ENCODE measurements at places on chromosomes 13 and 19.

GRCh38 chr13:100454876-100455275 lies 133.7 kb downstream of the GGACT start:
- DNase-seq, result no peak

DNA sequence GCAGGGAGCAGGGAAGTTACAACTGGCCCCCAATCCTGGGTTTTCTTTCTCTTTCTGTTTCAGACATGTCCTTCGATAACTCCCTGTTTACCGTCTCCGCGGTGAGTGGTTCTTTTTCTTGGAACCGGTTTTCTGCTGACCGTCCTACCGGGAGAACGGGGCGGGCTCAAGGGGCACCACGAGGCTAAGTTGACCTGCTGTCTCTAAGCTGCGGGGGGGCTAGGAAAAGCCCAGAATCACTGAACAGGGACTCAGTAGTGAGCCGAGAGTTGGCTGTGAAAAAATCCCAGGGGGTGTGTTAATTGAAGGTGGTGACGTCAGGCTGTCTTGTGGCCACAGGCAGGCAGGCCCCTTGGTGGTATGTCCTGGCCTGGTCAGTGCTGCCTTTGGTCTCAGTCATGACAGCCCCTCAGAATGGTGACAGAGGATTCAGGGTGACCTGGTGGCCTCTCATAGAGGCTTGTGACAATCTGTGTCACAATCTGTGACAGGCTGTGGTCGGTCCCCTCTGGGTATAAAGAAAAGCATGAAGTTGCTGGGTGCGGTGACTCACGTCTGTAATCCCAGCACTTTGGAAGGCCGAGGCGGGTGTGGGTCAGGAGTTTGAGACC lies 8.1 kb upstream of the CARM1 start:
- DNase-seq, result no peak

DNA sequence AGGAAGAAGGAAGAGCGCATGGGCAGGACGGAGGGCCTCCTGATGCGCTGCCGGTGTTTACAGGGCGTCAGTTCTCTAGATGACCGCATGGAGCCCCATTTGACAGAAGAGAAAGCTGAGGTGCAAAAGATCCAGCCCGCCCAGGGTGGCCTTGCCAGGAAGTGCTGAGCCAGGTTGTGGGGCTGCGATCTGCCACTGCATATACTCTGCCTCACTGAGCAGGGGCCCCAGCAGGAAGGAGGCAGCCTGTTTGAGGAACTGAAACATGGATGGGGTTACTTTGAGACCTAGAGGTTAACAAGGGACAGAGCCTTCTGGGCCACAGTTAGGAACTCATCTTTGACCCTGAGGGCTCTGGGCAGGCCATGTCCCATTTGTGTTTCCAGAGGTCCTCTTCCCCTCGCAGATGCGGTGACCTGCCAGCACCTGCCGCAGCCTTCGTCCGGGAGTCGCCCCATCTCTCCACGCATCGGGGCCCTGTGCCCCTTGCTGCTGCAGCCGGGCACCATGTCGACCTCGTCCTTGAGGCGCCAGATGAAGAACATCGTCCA lies 3.2 kb downstream of the EPN1 start:
- DNase-seq, result peak; percentile 6

- DNase-seq, result no peak
Measured at GRCh38 chr13:36431204-36432105, 840 bp upstream of the CCNA1 start.

DNA sequence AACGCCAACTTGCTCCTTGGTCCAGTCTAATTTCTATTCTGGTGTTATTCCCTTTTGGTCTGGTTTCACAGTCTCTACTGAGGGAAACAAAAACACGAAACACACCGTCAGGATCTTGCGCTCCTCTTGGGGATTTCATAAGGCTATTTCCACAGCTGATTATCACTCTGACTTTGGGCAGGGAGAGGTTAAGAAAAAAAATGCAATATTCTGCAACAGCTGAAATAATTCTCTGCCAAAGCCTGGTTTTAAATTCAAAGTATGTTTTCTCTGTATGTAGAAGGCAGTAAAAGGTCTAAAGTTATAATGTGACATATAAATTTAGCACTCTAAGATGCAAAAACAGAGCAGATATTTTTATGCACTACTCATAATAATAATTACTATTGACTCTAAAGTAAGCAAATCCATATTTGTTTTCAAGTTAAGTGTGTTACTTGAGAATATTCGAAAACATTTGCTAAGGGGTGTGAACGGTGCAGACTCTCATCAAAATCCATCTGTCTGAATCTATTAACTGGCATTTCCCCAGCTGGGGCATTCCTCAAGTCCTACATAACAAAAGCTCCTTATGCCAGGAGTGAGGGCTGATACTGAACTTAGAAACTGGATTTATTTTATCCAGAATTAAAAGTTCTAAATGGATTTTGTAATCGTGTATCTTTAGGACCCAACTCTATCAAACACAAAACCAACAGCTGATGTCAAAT lies 38.4 kb upstream of the STARD13 start:
- no peak for DNase-seq

- DNase-seq, result no peak
Measured at GRCh38 chr19:55113570-55114039, 3.8 kb downstream of the PPP1R12C start.

- DNase-seq, result no peak
Measured at GRCh38 chr13:97284558-97284957, 62.4 kb downstream of the MBNL2 start.

DNA sequence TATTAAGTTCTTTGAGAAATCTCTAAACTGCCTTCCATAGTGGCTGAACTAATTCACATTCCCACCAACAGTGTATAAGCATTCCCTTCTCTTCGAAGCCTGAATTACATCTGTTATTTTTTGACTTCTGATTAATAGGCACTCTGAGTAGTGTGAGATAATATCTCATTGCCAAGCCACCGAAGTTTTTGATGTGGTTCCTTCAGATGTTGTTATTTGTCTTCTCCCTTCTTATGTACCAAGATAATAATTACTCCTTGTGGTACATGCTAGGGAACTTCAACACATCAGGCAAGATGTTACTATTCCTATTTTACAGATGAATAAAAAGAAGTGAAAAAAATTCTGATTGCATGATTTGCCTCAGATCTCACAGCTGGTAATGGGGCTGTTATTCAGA lies 70.9 kb downstream of the KCTD12 start:
- no peak for DNase-seq

DNA sequence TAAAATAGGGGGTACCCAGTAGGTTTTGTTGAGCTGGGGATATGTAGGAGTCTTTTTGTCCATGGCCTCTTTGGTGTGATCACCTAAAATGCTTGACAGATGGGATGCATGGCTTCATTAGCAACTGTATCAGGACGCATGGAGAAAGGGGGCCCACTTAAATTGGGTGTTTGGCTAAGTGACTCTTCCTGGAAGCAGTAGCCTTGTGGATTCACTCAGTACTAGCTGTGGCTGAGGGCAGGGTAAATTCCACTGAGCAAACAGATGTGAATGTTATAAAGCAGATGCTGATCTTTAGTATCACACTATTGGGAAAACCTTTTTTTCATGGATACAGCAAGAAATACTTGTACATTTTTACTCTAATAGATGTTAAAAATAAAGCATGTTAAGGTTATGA lies 140.0 kb downstream of the FGF14 start:
- no peak for DNase-seq

GRCh38 chr19:16018106-16018755 lies 58.1 kb upstream of the TPM4 start:
- DNase-seq, result no peak

DNA sequence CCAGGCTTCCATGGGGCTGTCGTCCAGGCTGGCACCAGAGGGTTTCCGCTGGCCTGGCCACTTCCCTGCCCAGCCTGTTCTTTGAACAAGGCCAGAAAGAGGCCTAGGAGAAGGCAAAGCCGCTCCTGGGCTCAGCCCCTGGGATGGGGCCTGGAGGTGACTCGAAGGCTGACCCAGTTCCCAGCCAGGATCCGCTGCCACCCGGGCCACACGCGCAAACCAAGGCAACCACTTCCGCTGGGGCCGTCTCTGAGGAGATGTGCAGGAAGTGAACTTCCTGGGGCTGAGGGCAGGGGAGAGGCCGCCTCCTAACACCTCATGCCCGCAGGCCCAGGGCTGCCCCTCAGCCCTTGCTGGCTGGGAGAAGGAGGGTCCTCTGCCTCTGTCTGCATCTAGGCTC lies 15.2 kb downstream of the PLEKHF1 start:
- peak; percentile 36 for DNase-seq

DNA sequence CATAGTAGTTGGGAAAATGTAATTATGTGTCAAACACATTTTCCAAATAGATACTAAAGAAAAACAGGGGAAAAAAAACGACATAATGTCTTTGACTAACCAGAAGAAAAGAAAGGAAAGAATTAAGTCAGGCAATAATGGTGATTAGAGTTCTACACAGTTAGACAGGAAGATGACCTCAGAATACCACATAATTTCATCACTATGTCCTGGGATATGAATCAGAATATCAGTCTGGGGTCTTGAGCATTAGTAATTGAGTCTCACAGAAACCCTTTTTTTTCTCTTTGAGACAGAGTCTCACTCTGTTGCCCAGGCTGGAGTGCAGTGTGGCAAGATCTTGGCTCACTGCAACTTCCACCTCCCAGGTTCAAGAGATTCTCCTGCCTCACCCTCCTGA lies 503.4 kb downstream of the SLITRK1 start:
- no peak for DNase-seq

- no peak for DNase-seq
Measured at GRCh38 chr13:94662274-94662945, 49.9 kb downstream of the SOX21 start.

- DNase-seq, result no peak
Measured at GRCh38 chr13:110557610-110558305, 3.8 kb downstream of the RAB20 start.

- no peak for DNase-seq
Measured at GRCh38 chr19:2345076-2345475, 15.0 kb upstream of the TMPRSS9 start.

GRCh38 chr13:71876648-71877255 lies 9.7 kb upstream of the DACH1 start:
- no peak for DNase-seq

GRCh38 chr19:49430678-49431329 lies 5.6 kb downstream of the GFY start:
- DNase-seq, result no peak

DNA sequence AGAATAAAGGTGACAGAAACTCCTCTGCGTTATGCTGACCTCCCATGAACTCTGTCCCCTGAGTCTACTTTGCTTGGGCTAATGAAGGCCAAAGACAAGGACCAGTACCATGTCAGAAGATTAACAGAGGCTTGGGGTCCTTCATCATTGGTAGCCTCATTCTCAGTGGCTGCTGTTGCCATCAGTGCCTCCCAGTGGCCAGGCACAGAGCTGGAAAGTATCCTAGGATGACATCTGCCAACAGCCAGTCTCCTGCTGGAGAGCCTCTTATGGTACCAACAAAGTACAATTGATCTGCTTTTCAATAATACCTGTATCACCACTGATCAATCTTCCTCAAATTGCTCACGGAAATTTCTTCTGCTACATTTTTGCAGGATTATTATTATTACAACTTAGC lies 281.6 kb downstream of the DNAJC15 start:
- DNase-seq, result no peak

- no peak for DNase-seq
Measured at GRCh38 chr19:33394006-33394722, 20.7 kb downstream of the CEBPG start.

DNA sequence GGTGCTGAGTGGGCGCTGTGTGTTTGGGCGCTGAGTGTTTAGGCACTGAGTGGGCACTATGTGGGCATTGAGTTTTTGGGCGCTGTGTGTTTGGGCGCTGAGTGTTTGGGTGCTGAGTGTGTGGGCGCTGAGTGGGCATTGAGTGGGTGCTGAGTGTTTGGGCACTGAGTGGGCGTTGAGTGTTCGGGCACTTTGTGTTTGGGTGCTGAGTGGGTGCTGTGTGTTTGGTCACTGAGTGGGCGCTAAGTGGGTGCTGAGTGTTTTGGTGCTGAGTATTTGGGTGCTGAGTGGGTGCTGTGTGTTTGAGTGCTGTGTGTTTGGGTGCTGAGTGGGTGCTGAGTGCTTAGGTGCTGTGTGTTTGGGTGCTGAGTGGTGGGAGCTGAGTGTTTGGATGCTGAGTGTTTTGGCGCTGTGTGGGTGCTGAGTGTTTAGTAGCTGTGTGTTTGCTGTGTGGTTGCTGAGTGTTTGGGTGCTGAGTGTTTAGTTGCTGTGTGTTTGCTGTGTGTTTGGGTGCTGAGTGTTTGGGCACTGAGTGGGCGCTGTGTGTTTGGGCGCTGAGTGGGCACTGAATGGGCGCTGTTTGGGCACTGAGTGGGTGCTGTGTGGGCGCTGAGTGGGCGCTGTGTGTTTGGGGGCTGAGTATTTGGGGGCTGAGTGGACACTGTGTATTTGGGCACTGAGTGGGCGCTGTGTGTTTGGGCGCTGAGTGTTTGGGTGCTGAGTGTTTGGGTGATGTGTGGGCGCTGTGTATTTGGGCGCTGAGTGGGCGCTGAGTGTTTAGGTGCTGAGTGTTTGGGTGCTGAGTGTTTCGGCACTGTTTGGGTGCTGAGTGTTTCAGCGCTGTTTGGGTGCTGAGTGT lies 47.2 kb upstream of the F7 start:
- DNase-seq, result no peak

DNA sequence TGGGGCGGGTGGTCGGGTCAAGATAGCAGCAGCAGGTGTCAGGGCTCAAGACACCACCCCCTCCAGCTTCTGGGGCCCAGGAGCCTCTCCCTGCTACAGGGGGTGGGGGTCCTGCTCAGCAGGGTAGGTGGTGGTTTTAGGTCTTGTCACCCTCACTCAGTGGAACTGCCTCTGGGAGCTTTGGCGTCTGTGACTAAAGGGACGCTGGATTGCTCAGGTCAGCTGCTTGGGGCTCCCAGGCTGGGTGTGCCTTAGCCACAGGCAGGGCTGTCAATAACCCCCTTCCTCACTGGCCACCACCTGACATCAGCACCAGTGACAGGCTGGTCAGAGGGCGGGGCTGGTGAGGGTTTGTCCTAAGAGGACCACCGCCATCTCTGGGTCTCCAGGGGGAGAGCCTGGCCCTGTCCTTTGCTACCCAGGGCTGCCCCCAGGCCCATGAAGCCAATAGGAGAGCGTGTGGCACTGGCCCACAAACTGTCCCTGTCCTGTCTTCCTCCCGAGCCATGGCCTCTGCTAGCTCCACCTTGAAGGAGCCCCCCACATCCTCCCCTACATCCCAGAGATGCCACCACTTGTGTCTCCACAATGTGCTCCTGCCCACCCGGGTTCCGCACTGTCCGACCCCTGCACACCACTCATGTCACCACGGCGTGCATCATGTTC lies 36.4 kb downstream of the MAU2 start:
- no peak for DNase-seq

DNA sequence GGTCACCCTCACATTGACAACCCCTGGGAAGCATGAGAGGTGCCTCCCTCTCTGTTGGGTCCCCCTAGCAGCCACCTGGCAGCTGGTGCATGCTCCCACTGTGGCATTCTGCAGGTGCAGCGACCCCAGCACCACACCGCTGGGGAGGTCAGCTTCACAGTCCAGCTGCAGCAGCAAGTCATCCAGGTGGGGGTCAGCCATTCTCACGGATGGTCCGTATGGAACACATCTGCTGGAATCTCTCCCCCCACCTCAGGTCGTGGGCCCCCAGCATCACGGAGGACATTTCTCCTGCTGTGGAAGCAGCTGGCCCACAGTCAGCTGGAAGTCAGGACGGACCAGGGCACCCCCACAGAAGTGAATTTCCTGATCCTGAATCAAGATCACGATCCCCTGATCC lies 201.3 kb downstream of the COG6 start:
- DNase-seq, result no peak

Data from nucleus accumbens (tissue), 56 donors.